WTC11 (cell line): ENCODE measurements at places on chromosomes 3 and 15.

DNA sequence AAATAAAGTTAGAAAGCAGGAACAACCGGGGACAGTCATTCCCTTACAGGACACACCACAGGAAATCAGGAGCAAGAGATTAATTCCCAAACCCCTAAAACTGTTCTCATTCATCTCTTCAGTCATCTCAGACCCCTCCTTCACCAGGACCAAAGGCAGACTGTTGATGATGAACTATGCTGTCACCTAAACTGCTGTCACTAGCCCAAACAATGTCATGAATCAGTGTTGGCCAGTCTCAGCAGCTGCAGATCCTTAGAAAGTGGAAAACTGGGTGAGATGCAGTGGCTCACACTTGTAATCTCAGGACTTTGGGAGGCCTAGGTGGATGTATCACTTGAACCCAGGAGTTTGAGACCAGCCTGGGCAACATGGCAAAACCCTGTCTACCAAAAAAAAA is 909.6 kb downstream of the ROBO1 start:
- DNase-seq, result no peak

GRCh38 chr15:90189781-90190467 is 11.2 kb upstream of the SEMA4B start:
- no peak for DNase-seq

DNA sequence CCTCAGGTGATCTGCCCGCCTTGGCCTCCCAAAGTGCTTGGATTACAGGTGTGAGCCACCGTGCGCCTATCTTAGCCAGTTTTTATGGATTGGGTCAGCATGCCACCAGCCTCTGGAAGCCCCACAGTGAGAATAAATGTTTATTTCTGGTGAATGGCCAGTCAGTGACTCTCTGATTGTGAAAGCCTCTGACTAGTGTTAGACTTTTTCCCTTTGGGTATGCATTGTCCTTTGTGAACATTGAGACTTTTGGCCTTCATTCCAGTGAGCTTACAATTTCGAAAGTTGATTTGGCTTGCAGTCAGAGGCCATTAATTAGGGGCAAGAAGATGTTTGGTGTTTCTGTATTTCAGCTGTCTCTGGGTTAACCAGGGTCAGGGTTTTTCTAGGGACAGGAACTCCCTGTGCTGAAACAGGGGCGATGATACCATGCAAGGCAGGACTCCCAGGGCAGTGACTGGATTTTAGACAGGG is 274.5 kb upstream of the C2CD4B start:
- no peak for DNase-seq

DNA sequence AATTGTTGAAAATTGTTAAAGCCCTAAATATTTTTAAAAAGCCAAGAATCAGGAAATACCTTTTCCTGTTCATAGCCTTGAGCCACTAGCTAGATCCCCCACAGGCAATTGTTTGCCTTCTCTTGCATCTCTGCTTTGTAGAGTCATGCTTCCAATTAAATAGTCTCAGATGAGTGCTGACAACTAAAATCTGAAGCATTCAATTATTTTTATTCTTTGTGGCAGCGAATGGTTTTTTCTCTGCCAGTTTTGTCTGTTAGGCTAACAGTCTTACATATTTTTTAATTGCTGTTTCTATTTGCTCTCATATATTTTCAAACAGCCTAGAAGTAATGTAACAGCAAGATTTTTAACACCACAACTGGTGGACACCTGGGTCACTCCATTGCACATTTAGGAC is 277.1 kb upstream of the GBE1 start:
- no peak for DNase-seq

- no peak for DNase-seq
Observed at GRCh38 chr15:41878355-41878699, 15.5 kb downstream of the SPTBN5 start.

DNA sequence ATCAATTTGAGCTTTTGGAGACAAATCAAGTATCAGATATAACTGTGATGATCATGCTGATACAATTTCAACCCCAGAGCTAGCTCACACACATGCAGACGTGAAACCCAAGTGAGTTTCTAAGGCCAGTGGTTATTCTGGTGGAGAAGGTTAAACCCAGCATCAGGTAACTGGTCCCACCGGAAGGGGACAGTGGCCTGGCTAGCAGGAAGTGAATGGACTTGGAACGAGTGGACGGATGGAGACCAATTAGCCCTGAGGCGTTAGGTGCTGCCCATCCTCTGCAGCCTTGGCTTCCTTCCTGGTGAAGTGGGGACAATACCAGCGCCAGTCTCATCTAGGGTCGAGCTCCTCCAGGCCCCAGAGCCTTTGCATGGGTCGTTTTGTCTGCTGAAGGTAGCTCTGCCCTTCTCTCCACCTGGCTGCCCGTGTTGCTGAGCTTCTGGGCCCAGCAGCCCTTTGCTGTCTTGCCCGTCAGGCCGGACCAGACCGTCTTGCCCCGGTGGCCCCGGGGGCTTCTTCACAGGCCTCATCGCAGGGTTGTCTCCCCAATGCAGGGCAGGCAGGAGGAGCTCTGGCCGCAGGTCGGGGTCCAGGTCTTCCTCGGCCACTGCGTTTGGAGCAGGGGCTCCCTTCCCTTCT is 915 bp upstream of the KCTD6 start:
- no peak for DNase-seq

GRCh38 chr3:70075101-70075500 is 75.6 kb downstream of the SAMMSON start:
- no peak for DNase-seq

GRCh38 chr3:52531860-52532516 is 1.7 kb downstream of the NT5DC2 start:
- no peak for DNase-seq

DNA sequence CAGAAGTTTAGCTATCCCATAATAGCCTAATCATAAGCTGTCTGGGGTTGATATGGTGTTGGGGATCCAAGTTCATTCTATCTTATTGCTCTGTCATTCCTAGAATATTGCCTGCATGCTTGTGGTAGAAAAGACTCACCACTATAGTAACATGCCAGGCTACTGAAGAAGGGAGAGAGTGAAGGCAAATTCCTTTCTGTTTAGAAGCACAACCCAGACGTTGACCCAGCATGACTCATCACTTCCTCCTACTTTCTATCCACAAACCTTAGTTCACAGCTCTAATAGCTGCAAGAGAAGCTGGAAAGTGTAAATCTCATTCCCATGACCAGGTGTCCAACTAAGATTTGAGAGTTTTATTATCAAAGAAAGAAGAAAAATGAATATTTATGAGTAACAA is 57.8 kb upstream of the NMD3 start:
- no peak for DNase-seq

DNA sequence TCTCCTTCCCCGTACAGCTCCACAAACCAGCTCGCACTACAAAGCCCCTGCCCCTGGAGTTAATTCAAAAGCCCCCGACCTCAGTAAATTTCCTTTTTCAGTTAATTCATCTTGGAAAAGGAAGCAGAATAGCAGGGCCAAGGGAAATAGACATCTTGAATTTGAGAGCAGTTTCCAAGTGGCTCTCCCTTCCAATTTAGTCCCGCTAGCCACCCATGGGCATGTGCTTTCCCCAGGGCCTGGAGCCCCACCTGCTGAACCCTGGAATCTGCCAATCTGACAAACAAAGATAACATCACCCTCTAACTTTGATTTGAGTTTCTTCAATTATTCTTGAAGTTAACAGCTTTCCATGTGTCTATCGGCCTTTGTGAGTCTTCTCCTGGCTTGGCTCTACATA is 31.7 kb downstream of the PRR20G start:
- no peak for DNase-seq

DNA sequence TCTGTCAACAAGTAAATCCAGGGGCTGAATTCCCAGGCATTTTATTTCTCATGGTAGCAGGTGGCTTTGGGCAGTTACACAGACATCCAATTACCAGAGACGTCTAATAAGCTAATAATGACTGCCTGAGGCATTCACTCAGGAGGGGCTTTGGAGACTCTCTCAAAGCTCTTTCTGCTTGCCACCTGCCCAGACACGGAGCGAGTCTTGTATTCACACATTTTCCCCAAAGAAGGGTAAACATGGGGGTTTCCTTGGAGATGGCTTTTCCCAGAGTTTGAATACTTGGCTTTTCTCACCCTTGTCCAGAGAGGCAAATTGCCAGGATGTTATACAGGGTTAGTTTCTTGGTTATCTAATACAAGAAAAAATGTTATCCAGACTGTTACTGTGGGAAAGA is 132.6 kb downstream of the DIPK2A start:
- DNase-seq, result no peak

- no peak for DNase-seq
Observed at GRCh38 chr3:66577426-66578203, 76.8 kb upstream of the LRIG1 start.

- peak; percentile 57 for DNase-seq
Observed at GRCh38 chr15:83207009-83207659, 489 bp downstream of the HDGFL3 start.

DNA sequence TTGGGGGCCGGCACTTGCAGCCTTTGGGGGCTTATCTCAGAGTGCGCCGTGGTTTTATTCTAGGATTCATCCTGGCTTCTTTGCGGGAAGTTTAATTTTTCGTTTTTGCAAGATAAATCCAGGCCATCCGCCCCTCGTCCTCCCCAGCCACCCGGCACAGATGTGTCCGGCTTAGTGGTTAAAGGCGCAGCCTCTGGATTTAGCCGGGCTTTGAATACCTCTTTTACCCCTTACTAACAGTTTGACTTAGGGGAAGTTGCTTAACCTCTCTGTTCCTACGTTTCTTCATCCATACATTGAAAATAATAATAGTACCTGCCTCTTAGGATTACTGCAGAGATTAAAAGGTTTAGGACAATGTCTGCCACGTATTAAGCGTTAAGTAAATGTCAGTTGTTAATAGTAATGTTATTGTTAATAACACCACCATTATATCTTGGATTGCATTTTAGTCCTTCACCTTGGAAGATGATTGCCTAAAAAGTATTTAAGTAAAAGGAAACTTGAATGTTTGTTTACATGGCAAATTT is 714 bp downstream of the ECT2 start:
- DNase-seq, result no peak

GRCh38 chr15:85568261-85568808 is 187.9 kb downstream of the AKAP13 start:
- no peak for DNase-seq

DNA sequence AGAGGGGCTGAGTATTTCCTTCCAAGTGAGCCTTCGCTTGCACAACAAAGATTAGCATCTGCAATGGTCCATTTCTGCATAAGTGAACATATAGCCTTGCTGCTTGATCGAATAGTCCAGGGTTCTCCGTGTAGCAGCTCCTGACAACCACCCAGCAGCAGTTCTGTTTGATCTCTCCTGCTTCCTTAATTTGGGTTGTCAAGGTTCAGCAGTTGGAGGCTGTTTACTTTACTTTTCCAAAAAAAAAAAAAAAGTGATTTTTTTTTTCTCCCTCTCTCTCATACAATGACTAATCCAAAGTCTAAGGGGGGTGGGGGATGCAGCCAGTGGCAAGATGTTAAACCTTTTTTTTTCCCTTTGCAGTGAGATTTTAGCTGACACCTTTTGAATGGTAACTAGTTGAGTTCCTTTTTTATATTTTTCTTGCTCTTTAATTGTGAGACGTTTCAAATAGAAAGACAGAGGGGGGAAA is 3.6 kb downstream of the FOXP1 start:
- no peak for DNase-seq

DNA sequence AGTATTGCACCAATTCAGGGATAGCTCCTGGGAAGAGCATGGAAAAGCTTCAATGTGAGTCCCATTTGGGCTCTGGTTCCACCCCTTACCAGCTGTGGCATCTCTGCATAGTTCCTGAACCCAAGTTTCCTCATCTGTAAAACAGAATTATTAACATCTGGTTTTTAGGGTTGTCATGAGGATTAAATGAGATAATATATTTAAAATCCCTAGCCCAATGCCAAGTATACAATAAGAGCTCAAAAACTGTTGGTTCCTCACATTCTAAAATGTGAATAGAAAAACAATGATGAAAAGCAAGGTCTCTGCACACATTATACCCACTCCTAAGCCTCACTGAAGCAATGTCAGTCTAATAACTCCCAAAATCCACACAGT is 237.3 kb upstream of the WNT5A start:
- DNase-seq, result no peak
